ENCODE measurements at places on chromosomes 13 and 19.

DNA sequence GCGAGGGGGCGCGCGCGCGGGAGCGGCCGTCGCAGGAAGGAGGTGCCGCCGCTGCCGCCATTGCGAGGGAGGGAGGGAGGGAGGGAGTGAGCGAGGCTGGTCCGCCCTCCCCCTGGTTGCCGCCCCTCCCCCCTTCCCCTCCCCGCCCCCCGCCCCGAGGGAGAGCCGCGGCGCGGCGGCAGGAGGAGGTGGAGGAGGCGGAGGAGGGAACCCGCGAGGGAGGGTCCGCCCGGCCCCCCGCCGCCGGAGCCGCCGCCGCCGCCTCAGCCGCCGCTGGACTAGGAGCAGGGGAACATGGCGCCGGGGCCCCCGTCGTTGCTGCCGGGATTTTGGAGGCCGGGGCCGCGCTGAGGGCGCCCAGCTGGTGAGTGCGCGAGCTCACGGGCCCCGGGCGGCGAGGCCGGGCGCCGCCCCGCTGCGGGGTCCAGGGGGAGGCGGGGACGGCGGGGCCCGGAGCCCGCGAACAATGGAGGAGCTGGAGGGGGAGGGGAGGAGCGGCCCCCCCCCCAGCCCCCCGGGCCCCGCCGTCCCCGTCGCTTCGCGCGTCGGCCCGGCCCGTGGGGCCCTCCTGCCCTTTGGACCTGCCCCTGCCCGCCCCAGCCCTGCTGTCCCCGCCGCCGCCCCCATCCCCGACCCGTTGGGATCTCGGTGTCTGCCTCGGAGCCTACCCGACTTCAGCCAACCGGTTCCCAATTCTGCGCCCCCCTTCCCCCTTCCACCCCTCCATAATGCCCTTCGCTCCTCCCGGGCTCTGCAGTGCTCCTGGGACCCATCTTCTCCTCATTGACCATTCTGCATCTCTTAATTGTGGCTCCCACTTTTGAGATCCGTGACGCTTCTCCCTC is at the start of gene ARHGAP35:
ARHGAP35 (plus strand) TSS at position 152 of the 845 bp plus-strand sequence. CDS start 57,679 bp downstream, outside the sequence.
- peak; percentile 94 for DNase-seq

DNA sequence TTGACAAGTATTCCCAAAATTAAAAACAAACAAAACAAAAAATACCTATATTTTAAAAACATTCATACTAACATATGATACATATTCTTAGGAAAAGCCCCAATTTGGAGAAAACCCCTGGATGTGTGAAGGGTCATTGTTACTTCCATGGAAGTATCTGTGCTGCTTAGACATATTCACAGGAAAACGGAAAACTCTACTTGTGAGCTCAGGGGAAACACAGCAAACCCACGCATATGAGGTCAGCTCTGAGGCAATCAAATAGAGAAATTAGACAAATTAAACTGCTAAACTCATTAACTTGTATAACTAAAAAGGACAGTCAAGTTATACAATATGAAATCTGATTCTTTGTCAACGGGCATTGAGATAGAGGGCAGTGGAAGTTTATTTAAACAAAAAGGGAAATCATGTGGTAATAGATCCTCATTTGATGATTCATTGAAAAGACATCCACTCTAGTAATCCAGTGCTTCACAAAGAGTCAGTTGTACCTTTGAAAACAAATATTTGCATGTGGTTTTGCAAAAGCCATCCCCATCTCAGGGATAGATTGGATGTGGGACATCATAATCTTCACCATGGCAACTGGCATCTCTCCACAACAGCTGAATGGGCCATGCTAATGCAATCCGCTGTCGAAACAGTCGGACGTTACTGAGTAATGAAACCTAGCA is 423.4 kb downstream of the ITGBL1 start:
- DNase-seq = no peak

DNA sequence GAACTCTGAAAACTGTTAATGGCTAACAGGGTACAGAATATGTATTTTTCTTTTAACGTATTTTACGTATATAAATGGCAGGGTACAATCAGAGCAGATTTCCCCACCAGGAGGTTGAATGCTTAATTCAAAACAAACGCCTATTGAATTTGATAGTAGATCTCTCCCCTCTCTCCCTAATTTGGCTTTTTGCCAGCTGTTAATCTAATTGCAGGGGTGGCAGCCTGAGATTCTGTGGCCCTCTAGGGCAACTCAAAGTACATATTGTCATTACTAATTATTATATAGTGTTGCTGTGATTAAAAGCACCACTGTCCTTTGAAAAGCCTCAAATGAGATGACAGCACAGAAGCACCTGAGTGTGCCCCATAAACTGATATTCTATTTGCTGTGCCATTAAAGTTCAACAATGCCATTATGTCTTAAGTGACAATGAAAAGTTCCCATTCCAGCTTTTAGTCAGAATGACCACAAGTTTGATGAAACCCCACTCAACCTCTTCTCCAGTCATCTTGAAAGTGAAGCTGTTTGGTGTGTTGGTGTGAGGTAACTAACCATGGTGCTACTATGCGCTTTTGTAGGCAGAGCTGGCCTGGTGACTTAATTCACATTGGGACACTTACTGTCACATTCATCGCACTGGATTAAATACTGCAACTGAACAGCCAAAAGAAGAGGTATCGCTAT is 351.4 kb downstream of the KCNRG start:
- DNase-seq = no peak

DNA sequence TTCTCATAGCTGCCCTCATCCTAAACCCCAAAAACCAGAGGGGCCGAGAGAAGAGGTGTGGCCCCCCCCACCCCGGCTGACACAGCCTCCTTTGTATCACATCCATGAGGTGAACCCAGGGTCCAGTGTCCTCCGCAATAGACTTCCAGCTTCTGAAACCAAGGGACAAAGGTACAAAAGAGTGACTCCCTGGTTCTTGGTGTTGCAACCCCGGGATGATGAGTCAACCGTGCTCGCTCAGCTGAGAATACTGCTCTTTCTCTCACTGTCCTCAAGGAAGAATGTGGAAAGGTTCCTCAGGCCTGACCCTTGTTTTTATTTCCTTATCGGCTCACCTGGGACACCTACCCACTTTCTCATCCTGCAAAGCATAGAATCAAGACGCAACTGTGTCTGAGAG is 5.5 kb downstream of the SLC15A1 start:
- no peak for DNase-seq

- no peak for DNase-seq
Observed at GRCh38 chr13:40969169-40969901, 49.8 kb downstream of the ELF1 start.

DNA sequence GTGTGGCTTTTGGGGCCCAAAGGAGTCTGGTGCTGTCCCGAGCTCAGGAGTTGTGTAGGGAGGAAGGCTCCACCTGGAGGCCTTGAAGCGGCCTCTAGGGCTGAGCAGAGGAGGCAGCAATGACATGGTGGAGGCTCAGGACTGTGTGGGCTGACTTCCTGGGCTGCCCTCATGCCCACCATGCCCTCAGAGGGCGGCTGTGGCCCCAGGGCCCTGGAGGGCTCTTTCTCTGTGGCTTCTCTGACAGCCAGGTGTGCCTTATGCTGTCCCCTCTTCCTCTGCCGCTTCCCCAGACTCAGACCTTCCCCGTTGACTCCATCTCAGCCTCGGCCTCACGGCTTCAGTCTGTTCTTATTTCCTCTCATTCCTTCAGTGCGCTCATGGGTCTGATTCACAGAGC is 35.5 kb upstream of the ANKRD10 start:
- no peak for DNase-seq

GRCh38 chr19:40815223-40815622 is 16.2 kb downstream of the EGLN2 start:
- no peak for DNase-seq

GRCh38 chr13:59997976-59998375 is 165.8 kb downstream of the DIAPH3 start:
- no peak for DNase-seq

DNA sequence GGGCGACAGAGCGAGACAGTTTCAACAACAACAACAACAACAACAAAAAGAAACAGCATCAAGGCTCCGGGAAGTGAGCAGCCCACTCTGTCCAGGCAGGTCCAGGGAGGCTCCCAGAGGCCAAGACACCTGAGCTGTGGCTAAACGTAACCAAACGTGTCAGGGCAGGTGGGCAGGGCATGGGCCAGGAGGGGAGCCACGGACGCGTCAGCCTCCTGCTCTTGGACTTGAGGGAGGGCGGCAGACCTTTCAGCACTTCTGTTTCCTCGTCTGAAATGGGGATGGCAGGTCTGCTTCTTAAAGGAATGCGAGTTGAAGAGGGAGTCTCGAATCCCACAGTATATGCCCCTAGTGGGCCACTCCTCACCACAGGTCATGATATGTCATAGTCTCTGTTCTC is 53.8 kb downstream of the MYO9B start:
- DNase-seq = no peak
